Cortex of kidney (tissue), 1 donor: ENCODE measurements at places on chromosomes 2 and 18.

DNA sequence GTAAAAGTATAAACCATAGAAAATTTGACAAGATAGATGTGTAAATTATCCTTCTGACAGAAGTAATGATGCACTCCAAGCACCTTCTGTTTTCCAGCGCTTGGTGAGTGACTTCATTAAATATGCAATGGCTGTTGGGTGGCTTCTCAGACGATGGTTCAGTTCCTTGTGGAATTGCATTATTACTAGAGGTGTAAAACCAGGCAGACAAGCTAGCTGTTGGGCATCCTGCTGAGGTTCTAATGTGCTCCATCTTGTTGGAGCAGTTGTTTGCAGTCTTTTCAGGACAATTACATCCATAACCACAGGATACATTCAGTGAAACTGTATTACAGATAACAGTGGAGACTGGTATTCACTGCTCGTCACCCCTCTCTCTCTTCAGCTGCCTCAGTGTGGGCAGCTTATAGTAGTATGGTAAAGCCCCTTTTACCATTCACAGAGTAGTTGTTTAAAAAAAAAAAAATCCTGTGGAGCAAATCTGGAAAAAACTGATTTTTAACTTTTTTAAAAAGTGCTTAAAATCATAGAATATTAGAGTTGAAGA lies 143.5 kb downstream of the AGPS start:
- DNase-seq: no peak

DNA sequence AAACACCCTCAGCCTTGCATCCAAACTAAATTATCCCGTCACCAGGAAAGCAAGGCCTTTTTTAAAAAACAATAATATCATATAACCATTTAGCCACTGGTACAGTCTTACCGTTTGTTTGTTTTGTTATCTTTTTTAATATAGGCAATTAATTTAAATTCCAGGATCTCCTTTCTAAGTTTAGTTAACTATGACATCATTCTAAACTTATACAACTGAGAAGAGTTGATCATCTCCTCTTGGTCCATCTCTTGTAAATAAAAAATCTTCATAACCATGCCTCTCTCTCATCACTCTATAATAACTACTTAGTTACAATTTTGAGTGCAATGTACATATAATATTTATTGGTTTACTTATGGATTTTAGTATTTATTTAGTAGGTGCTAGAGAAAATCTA lies 46.2 kb downstream of the RND3 start:
- DNase-seq: no peak

DNA sequence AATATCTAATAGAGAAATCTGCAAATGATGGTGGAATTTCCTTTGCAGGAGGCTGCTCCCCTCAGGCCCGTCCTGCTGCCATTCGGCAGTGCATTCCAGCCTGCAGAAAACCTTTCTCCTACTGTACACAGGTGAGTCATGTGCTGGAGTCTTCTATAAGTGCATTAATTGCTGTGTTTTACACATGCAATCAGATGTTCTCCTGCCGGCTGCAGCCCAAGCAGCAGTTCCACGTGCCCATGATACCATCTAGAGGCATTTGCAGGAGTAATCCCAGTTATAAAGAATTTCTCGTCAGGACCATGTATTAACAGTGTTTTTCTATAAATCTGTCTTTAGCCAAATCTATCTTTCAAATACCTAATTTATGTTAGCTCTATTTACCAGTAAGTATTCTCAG lies 304.7 kb upstream of the HNMT start:
- DNase-seq: no peak

DNA sequence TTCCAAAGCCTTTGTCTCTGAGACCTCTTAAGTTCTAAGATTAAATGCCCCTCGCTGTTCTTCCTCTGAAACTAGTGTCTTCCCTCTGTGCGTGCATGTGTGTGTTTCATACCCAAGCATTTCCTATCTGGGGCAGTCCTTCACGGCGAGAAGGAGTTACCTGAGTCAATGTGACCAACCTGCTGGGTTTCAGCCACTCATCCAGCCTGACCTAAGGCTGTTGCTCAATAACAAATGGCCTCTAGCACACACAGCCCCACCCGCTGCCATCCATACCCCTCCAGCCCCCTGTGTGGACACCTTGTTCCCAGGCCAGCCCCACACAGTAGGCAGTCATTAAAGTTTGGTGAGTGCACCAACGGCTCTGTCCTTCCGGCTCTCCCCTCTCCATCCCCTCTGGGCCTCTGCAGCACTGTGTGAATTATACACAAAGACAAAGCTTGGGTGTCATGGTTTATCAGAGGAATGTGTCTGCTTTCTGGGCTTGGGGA lies 53.8 kb upstream of the FOSL2 start:
- DNase-seq: no peak

DNA sequence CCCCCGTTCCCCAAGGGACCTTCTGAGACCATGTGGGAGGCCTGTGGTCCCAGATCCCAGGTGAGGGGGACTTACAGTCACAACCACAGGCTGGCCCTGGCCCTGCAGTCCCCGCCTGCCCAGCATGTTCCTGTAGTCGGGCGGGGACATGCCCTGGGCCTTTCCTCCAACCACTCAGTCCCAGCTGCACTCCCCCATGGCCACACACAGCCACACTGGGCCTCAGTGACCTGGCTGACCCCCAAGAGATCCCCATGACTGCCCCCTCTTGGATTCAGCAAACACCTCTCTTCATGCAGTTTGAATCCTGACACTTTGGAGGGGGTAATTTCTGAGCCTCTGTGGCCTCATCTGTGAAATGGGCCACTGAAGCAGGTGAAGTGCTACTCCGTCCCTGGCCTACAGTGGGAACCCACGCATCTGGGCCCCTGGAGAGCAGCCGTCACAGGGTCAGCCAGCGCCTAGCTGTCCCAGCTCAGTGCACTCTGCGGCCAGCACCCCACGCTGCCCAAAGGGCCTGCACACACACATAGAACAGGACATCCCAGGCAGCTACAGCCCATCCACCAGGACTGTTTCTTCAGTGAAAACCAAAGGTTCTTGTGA lies 12.7 kb upstream of the ARHGEF4 start:
- no peak for DNase-seq

- no peak for DNase-seq
These were observed 841.8 kb downstream of the SLC4A3 start for GRCh38 chr2:220469201-220469600.

DNA sequence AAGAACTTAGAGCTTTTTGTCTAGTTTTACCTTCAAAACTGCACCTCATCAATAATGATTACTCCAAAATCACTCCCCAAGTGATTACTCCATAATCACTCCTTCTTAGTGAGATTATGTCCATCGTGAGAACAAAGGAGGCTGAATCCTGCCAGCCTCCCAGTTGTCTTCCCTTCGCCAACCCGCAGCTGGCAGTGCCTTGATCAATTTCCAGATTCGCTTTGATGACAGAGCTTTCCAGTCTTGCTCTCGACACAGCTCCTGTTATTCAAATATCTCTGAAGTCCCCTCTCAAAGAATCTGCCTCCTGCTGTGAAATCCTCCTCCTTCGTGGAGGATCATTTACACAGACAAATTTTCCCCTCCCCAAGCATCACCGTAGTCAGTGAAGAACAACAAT lies 237.7 kb downstream of the EIPR1 start:
- DNase-seq: no peak

DNA sequence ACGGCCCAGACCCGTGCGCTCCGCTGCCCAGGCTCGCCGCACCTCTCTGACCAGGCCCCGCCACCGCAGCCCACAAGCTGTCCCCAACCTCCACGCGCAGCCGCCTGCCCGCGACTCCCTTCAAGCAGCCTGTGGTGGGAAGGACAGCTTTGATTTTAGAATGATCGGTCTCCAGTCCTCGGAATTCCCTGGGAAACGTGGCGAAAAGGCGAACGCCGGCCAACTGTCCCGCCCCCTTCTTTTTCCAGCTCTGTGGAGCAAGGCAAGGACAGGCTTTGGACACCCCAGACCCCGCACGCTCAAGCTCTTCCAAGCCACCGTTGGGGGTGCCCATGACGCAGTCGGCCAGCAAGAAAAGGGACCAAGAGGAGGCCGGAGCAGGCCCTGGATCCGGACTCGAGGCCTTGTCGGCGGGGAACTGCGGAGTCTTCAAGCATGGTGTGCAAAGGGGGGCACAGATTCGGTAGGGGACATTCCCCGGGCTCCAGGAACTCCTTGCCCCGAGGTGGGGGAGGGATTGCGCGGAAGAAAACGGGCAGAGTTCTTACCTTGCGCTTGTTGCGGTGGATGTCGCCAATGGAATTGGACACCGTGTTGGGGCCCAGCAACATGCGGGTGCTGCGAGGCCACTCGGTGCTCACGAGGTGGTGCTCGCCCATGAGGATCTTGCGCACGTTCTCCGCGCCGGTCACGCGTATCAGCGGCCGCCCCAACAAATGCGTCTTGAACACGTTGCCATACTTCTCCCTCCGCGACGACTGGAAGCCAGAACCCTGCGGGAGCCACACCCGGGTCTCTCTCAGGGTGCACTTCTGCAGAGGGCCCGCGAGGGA lies 4.0 kb downstream of the CYP26B1 start:
- no peak for DNase-seq

- DNase-seq: no peak
These were observed 2.0 kb downstream of the IL1A start for GRCh38 chr2:112782234-112782799.

GRCh38 chr2:163655667-163656066 lies 80.1 kb downstream of the FIGN start:
- DNase-seq: no peak

DNA sequence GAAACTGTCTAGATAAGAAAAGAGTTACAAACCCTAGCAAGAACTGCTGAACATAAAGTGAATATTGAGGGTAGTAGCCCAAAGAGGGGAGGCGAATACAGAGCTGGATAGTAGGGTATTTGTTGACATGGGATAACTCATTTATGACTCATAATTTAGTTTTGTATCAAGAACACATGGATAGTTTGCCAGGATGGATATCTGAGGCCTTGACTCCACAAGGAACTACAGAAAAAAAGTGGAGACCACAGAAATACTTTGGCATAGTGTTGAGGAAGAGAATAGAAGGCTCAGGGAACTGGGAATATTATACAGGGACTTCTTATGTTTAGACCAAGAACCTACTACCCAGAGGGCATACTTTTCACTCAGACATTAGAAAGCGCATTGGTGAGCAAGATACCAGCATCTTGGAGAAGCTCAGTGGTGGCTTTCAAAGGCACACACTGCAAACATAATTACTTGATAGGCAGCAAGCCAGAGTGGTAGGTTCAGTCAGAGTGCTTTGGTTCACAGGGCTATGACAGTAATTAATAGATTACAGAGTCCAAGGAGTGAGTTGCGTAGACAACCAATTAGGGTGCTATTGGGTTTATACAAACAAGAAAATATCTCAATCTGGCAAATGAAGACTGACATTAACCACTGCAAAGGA lies 51.9 kb upstream of the ZBTB7C start:
- DNase-seq: no peak
